ENCODE measurements at places on chromosomes 11 and 22.
A peak's percentile ranks its signal among the peaks of the same experiment; 100 is the strongest.

GRCh38 chr11:64206457-64207255 lies at the start of gene FERMT3:
FERMT3 (plus strand) TSS chr11:64206721; CDS start chr11:64207365, 644 bp downstream.
- no peak for DNase-seq

GRCh38 chr22:46584081-46584921 lies 35.9 kb upstream of the GRAMD4 start:
- peak; percentile 66 for DNase-seq

GRCh38 chr11:10050561-10050960 lies 243.5 kb downstream of the SBF2 start:
- DNase-seq, result peak; percentile 8

- DNase-seq, result peak; percentile 29
These were observed 770 bp upstream of the TSG101 start for GRCh38 chr11:18527512-18527911.

GRCh38 chr11:130436171-130436570 lies 7.8 kb upstream of the ADAMTS8 start:
- no peak for DNase-seq

DNA sequence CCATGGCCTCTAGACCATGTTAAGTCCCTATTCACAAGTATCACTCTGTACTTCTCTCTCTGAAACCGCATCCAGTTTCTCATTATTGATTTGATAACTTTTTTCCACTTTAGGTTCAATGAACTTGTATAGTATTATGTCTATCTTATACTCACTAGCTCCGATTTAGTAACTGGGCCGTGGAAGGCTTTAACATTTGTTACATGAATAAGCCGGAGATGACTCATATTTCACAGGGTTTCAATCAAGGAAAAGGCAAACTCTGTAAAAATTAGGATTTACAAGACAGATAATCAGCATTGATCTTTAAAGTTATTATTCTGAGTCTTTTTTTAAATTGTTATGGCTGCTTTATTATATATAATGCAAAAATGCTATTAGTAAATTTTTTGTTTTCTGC lies 662.2 kb upstream of the CNTN5 start:
- DNase-seq, result no peak

GRCh38 chr11:27025957-27026733 lies 14.5 kb upstream of the BBOX1 start:
- no peak for DNase-seq

GRCh38 chr11:119450590-119451326 lies 27.8 kb upstream of the THY1 start:
- no peak for DNase-seq

DNA sequence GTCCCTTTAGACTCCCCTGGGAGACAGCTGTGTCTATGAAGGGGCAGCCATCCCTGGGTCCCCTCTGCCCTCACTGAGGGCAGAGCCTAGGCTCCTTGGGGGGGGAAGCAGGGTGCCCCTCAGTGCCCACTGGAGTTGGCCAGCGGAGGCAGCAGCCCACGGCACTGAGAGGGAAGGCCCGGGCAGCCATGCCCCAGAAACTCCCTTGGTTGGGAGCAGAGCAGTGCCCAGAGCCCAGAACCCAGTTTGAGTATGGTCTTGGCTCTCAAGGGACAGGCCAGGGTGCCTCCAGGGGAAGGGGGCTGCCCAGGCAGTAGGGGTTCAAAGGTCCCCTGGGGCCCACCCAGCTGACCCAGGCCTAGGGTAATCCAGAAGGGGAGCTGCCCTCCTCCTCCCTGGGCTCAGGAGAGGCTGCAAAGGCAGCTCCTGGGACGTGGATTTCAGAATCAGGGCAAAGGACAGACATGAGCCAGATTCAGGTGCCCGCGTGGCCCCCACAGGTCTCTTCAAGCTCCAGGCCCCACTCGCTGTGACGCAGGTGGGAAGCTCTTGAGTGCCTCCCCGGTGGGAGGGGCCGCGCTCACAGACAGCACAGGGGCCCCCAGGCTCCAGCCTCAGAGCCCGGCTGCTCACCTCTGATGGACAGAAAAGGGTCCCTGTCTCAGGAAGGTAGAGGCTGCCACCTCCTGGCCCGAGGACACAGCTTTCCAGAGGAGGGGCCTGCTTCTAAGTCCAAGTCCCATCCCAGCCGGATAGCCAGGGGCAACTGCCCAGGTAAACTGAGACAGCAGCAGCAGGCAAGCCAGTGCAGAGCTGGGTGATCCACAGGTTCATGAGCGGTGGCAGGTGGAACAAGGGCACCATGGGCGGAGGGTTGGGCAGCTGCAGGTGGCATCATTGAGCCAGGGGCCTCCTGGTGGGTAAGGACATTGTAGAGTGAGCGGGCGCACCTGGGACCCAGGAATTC lies 2.6 kb downstream of the C11orf21 start:
- no peak for DNase-seq

DNA sequence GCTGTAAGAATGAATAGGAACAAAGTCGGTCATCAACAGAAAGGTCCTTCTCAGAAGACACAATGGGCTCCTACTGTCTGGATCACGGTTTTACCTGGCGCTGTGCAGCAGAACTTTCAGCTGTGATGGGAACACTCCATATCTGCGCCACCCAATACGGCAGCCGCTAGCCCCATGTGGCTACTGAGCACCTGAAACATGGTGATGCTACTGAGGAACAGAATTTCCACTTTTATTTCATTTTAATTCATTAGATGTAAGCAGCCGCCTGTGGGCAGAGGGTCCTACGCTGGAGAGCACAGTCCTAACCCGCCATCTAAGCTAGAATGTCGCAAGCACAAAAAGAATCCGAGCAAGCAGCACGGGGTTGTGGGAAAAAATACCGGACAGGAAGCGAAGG lies 2.7 kb downstream of the SULT4A1 start:
- no peak for DNase-seq

DNA sequence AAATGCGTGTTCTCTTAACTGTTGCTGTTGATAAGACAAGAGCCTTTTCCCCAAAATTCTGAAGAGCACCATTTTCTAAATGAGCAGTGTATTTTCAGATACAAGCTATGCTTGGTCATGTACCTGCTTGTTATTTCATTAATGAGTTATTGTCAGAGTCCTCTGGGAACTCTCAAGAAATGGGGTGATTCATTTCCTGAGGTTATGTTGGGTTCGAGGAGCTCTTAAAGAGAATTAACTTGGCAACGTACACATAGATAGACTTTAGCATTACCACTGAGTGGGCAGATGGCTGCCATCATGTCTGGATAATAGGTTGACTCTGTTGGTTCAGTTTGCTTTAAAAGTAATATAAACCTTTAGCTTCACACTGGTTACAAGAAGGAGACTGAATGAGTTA lies 87.9 kb upstream of the SORL1-AS1 start:
- no peak for DNase-seq

DNA sequence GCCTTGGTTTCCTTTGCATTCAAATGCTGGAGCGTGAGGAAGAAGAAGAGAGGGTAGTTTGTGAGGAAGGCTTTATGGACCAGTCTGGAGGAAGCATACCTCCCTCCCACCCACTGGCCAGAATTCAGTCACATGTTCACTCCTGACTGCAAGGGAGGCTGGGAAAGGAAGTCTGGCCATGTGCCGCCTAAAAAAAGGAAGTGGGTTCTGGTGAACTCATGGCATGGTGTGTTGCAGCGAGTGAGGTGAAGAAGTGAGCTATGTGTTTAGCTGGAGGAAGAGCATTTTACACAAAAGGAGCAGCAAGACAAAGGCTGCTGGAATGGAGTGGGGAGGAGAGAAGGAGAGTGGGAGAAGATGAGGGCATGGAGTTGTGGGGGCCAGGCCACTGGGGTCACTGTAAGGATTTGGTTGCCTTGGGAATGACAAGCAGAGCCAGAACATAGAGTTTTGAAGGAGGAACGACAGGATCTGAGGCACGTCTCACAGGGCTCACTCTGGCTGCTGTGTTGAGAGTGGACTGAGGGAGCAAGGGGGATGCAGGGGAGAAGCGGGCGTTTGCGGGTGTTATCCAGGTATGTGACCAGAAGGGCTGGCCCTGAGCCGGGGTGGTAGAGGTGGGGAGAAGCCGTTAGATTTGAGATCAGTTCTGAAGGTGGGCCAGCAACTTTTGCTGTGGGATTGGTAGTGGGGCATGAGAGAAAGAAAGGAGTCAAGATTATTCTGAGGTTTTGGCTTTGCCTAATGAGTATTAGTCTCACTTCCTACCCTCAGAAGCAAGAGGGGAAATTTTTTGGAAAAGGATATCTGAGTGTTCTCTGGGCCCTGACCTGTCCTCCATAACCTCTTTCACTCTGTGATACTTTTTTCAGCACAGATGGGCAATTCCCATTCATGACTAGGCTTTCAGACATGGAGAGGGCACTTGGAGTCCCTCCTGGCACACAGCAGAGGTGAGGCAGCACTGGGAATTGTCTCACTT lies 26.4 kb downstream of the BMAL1 start:
- DNase-seq, result no peak

Data from fibroblast of skin of back (primary cell).